ENCODE measurements at places on chromosomes 16 and 17. TPM values are rescaled to one million over a fixed set of nuclear protein-coding genes. Genes with fewer than 3 reads are reported as not detected.

GRCh38 chr16:26177438-26177837 is 485.7 kb downstream of the HS3ST4 start:
- DNase-seq, result no peak

The KRT34 gene
- total RNA-seq, result not detected

The CCL23 gene
- total RNA-seq, result 8.0 TPM

DNA sequence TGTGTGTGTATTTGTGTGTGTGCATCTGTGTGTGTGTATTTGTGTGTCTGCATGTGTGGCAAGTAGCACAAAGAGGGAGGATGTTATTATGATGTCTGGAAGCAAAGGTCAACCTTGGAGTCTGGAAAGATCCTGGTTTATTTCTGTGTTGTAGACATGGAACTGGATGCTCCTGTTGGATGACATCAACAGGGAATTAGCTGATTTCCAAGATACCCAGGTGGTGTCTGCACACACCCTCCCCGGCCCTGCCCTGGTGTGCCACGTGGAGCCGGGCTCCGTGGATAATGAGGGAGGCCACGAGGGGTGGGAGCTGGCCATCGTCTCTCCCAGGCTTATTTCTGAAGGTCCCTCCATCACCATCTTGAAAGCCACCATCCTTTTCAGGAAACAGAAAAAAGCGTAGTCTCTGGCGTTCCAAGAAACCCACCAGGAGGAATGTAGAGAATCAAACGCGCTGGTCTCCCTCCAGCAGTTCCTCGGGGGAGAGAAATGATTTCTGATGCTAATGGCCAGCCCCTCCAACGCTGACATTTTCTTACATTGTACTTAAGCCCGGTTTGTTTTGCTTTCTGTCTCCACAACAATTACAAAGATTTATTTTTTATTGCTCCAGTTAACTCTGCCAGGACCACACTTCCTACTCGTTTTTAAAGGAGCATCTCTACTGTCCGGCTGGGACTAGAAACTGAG is 93.3 kb downstream of the FOXL1 start:
- no peak for DNase-seq

The KLHL11 gene
- total RNA-seq, result 24.7 TPM

The C17orf50 gene
- total RNA-seq, result not detected

GRCh38 chr17:75047398-75048098 is 523 bp downstream of the KCTD2 start:
- no peak for DNase-seq

The CDR2L gene
- 15.7 TPM for total RNA-seq

DNA sequence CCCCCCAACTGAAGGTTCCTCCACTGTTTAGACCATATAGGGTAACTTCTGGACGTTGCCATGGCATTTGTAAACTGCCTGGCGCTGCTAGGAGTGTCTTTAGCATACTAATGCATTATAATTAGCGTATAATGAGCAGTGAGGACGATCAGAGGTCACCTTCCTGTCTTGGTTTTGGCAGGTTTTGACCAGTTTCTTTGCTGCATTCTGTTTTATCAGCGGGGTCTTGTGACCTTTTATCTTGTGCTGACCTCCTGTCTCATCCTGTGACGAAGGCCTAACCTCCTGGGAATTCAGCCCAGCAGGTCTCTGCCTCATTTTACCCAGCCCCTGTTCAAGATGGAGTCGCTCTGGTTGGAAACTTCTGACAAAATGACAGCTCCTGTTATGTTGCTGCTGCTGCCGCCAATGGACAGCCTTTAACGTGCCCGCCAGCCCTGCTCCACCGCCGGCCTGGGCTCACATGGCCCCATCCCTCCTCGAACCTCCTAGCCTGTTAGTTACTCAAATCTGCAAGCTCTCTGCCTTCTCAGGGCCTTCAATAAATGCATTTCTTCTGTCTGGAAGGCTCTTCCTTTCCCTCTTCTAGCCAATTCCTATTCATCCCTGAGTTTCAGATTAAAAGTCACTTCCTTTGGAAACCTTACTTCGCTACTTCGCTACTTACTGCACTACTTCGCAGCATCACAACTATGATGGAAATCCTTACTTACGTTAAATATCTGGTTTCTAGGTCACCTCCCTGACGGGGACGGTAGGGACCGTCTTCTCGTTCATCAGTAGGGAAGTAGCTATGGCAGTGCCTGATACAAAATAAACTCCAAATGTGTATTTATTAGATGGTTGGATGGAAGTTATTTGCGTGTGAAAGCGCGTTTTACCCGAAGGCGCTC is 640 bp upstream of the NAGLU start:
- no peak for DNase-seq

- no peak for DNase-seq
Measured at GRCh38 chr17:10683853-10684252, 13.5 kb downstream of the SCO1 start.

The QPRT gene
- 0.13 TPM for total RNA-seq

The PRAC2 gene
- not detected for total RNA-seq

DNA sequence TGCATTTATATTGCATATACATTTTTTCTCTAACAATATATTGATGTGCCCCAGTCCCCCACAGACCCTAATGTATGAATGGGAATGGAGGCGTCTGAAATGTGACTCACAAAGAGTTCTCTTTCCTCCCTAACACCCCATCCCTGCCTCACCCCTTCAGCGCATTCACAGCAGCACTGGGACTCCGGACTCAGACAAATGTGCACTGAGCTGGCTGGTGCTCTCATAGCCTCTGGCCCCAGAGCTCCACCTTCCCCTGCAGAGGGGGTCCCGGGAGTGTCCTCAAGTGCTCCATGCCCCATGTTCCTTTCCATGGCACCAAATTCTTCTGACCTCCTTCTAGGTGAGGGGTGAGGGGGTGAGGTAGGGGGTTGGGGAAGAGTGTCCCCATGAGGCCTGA is 20.6 kb downstream of the NPTX1 start:
- DNase-seq, result no peak

DNA sequence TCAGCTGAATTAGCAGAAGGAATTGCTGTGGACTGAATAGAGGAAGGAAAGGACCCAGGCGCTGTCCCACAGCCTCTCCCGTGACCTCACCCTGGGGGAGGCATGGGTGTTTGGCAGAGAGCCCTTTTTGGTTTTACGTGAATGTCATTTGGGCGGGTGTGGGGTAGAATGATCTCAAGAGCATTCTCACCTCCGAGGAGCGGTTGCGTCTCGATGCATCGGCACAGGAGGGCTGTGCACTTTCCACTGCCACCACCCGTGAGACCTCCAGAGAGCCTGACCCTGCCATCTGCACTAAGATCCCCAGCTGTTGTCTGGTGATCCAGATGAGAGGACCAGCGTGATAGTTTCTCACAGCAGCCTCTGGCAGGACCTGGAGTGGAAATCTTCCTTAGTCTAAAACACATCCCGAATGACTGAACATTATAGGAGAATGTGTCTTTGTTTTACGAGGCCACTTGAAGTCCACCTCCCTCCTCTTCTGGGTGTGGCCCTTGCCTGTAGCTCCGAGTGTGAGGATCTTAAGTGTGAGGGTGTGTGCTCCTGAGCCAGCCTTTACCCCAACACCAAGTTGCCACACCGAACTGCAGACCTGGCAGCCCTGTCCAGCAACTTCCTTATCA is 29.3 kb downstream of the FOXK2 start:
- DNase-seq, result no peak

The WBP2 gene
- total RNA-seq, result 21.0 TPM

DNA sequence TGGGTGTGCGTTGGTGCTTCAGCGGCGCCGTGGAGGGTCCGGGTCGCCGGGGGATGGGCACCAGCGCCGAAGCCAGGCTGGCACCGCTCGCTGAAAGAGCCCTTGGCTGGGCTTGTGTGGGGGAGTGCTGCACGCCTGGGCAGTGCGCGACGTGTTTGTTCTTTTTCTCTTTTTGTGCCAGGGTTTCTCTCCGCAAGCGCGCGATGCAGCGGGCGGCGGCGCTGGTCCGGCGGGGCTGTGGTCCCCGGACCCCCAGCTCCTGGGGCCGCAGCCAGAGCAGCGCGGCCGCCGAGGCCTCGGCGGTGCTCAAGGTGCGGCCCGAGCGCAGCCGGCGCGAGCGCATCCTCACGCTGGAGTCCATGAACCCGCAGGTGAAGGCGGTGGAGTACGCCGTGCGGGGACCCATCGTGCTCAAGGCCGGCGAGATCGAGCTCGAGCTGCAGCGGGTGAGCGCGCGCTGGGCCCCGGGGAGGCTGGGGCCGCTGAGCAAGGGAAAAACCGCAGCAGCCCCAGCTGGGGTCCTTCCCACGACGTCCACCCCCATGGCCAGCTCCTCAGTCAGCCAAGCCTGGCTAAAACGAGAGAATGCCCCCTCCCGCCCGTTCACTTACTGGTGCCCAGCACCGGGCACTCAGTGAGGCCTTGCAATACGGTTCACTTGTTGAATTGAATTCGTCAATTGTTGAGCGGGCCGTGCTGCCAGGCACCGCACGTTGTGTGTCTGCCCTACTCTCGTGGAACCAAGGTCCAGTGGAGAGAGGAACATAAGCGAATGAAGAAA is 541 bp downstream of the GPT2 start:
- no peak for DNase-seq

The NEUROD2 gene
- not detected for total RNA-seq

The MYH8 gene
- not detected for total RNA-seq

- no peak for DNase-seq
Measured at GRCh38 chr17:45171338-45172231, 9.9 kb downstream of the HEXIM2 start.

GRCh38 chr16:65961476-65962143 is 404.9 kb upstream of the CDH5 start:
- DNase-seq, result no peak

DNA sequence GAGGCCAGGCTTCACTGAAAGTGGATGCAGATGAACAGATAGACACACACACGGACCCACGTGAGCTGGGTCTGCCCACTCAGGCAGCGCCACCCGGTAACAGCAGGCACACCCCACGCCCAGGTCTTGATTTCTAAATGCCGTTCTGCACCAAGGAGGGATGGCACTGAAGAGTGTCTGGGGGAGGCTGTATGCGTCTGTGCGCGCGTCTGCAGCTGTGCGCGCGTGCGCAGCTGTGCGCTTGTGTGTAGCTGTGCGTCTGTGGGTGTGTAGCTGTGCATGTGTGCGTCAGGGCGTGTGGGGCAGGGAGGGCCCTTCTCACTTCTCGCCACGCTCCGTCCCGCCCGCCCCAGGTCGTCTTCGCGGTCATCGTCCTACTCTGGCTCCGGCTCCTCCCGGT is 15.5 kb upstream of the IL17C start:
- DNase-seq, result no peak

GRCh38 chr17:75626496-75627038 is 6.7 kb upstream of the SMIM5 start:
- DNase-seq, result no peak

The TLCD1 gene
- total RNA-seq, result 1.4 TPM

The SOX9 gene
- not detected for total RNA-seq

DNA sequence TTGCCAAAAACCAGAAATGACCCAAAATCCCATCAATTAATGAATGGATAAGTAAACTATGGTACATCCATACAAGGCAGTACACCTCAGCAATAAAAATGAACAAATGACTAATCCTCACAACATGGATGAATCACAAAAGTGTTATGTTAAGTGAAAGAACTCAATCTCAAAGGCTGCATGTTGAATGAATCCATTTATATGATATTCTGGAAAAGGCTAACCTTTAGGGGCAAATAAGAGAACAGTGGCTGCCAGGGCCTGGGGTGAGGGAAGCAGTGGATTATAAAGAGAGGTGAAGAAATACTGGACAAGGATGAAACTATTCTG is 46.1 kb upstream of the MSI2 start:
- DNase-seq, result no peak
